ENCODE measurements at places on chromosomes 4 and X. TPM values are rescaled to one million over a fixed set of nuclear protein-coding genes. Genes with fewer than 3 reads are reported as not detected.

Gene CXCL8
- 0.94 TPM for total RNA-seq

Gene GPR119
- total RNA-seq, result not detected

Gene HPSE
- total RNA-seq, result 12.8 TPM

Gene SMPX
- not detected for total RNA-seq

Gene CITED1
- total RNA-seq, result 0.38 TPM

Gene CXCL11
- 0.19 TPM for total RNA-seq

Gene TMEM150C
- total RNA-seq, result 0.07 TPM

Gene PNMA3
- total RNA-seq, result 2.2 TPM

Gene FAM9C
- total RNA-seq, result 0.09 TPM

Gene CCDC158
- total RNA-seq, result not detected

Gene NALF2
- total RNA-seq, result 0.69 TPM

Gene IL1RAPL2
- not detected for total RNA-seq

Gene FSTL5
- total RNA-seq, result not detected

Gene EGFL6
- 2.4 TPM for total RNA-seq

Gene STATH
- not detected for total RNA-seq

Gene MAMLD1
- total RNA-seq, result 2.7 TPM

Gene FRAS1
- total RNA-seq, result 0.10 TPM

Gene TSPAN6
- total RNA-seq, result 0.43 TPM

Gene ARAF
- total RNA-seq, result 94.7 TPM

Gene GAGE13
- not detected for total RNA-seq
